ENCODE measurements at places on chromosomes 3 and 15.

- no peak for DNase-seq
Measured at GRCh38 chr3:72336114-72336651, 512.1 kb downstream of the SHQ1 start.

DNA sequence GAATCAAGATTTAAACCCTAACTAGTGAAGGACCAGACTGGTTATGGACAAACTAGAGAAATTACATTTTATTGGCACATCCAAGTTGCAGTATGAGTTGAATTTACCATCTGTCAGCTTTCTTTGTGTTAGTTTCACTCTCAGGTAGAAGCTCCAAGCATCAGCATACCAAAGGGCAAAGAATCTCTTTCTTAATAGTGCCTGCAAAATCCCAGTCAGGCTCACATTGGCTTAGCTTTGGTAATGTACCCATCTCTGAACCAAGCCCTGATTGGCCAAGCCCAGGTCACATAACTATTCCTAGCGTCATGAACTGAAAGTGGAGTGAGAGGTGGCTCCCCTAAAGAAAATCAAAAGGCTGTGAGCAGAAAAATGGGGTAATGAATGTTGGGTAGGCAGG lies 66.9 kb downstream of the CCNL1 start:
- DNase-seq: no peak

DNA sequence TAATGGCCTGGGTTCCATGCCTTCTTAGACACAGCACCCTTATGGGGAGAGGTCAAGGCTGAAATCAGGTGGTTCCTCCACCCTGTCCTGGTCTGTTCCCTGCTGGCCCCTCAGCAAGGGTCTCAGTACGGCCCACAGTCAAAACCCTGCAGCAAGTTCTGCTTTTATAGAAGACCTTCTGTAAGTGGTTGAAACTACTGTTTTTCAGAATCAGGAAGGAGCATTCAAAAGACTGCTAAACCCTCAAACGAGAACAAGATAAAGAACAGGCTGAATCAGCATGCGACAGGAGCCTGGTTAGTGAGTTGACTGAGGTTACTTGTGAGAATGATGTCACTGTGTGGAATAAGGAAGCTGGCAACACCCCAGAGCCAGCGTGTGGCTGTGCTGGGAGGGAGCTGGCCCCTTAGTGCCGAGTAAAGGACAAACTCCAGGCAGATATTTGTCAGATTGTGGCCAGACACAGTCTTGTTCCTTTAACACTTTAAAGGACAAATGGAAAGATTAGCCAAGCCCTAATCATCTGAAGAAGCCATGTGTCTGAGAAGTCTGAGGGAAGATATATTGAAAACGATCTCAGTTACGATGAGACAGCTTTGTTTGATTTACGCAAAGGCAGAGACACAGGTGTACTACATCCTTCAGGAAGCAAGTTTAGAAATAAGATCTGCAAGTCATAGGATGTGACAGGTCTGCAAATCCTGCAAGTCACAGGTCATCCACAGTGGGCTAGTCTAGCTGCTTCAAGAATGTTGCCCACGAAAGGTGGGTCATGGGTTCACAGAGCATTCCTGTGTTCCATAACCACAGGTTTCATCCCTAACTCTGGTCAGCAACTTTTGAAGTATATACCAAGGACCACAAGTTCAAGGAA lies 54.0 kb downstream of the B3GNT5 start:
- DNase-seq: no peak

- no peak for DNase-seq
Measured at GRCh38 chr3:149809699-149810098, 3.3 kb upstream of the RNF13 start.

- DNase-seq: no peak
Measured at GRCh38 chr3:53485675-53486403, 8.6 kb upstream of the CACNA1D start.

GRCh38 chr3:43810797-43811196 lies 120.1 kb downstream of the ABHD5 start:
- no peak for DNase-seq

DNA sequence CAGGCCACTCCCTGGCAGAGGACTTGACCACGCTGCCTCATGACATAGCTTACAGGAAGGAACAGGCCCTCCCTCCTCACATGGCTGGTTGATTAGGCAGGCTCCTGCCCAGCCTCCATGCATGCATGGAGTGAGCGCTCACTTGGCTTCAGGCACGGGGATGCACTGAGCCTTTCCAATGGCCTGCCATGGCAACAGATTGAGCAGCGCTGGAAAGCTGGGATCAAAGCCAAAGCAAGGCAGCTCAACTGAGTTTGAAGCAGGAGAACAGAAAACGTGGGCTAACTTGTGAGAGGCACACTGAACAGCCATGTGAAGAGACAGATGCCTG lies 5.9 kb upstream of the GRAMD2A start:
- peak; percentile 72 for DNase-seq

DNA sequence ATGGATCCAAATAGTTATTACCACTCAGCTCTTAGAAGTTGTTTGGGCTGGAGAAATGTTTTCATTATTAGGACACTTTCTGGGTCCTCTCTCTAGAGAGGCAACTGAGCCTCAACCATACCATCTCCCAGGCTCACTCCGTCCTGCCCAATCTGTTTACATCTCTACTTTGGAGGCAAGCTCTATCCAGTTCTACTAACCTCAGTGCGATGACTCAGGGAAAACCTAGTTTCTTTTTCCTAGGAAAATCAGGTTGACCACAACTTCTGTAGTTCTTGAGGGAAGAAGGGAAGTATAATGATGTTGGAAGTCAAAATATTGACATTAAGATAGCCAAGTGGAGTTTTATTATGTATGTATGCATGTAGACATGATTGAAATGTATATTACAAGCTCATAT lies 40.4 kb downstream of the LPP start:
- DNase-seq: no peak

All from nucleus accumbens (tissue), 56 donors.